Smooth muscle cell of bladder (primary cell): ENCODE measurements at places on chromosomes 16 and 17. TPM values are rescaled to one million over a fixed set of nuclear protein-coding genes. Genes with fewer than 3 reads are reported as not detected.

HBA1 gene
- not detected in 2 replicates for total RNA-seq

GOSR1 gene
- 21.0 and 24.4 TPM in 2 replicates for total RNA-seq

CAPNS2 gene
- total RNA-seq: 0.57 and 0.92 TPM in 2 replicates

ASPHD1 gene
- 7.3 and 10.4 TPM in 2 replicates for total RNA-seq

TBC1D3K gene
- total RNA-seq: under 0.01 TPM in 1 of 2 replicates, not detected in the other

EPOP gene
- total RNA-seq: 0.43 and 0.83 TPM in 2 replicates

NAGS gene
- total RNA-seq: 0.55 and 0.71 TPM in 2 replicates

SCNN1B gene
- not detected in 2 replicates for total RNA-seq

AMZ2 gene
- total RNA-seq: 91.7 and 97.2 TPM in 2 replicates

TMC8 gene
- not detected in 2 replicates for total RNA-seq

HOXB6 gene
- 0.09 TPM in 1 of 2 replicates, not detected in the other for total RNA-seq

IFT20 gene
- 73.0 and 75.2 TPM in 2 replicates for total RNA-seq

RNU2-1 gene
- total RNA-seq: not detected in 2 replicates

GAS2L2 gene
- total RNA-seq: under 0.01 and 0.09 TPM in 2 replicates

ITGAX gene
- under 0.01 TPM in 1 of 2 replicates, not detected in the other for total RNA-seq

PRAC2 gene
- 0.46 TPM in 1 of 2 replicates, not detected in the other for total RNA-seq

TMEM238L gene
- total RNA-seq: not detected in 2 replicates

CD7 gene
- 0.09 and 0.14 TPM in 2 replicates for total RNA-seq

ZPBP2 gene
- not detected in 2 replicates for total RNA-seq

TBC1D3G gene
- not detected in 2 replicates for total RNA-seq

PYY gene
- not detected in 2 replicates for total RNA-seq

GRAPL gene
- not detected in 2 replicates for total RNA-seq

PDE6G gene
- total RNA-seq: 0.65 TPM in 1 of 2 replicates, not detected in the other

UBE2G1 gene
- total RNA-seq: 17.9 and 19.3 TPM in 2 replicates

SLFN5 gene
- total RNA-seq: 61.7 and 67.7 TPM in 2 replicates

RAB11FIP4 gene
- total RNA-seq: 0.28 and 0.74 TPM in 2 replicates

TGFB1I1 gene
- total RNA-seq: 21.3 and 23.3 TPM in 2 replicates

CCL4L2 gene
- total RNA-seq: 0.14 and 0.18 TPM in 2 replicates

MRPL27 gene
- 68.6 and 68.9 TPM in 2 replicates for total RNA-seq

TOP2A gene
- 9.9 and 11.4 TPM in 2 replicates for total RNA-seq

HEATR9 gene
- total RNA-seq: not detected in 2 replicates

RDM1 gene
- 0.09 and 0.28 TPM in 2 replicates for total RNA-seq

MT1M gene
- 0.74 and 2.1 TPM in 2 replicates for total RNA-seq

MRPS7 gene
- 59.7 and 64.0 TPM in 2 replicates for total RNA-seq

C1QL1 gene
- 0.18 and 0.28 TPM in 2 replicates for total RNA-seq

SEZ6L2 gene
- 2.1 and 7.0 TPM in 2 replicates for total RNA-seq

ZP2 gene
- not detected in 2 replicates for total RNA-seq

ARSG gene
- 1.6 and 2.6 TPM in 2 replicates for total RNA-seq

CCL5 gene
- not detected in 2 replicates for total RNA-seq

TNS4 gene
- total RNA-seq: under 0.01 TPM in 2 replicates

CDH15 gene
- total RNA-seq: 0.28 and 0.65 TPM in 2 replicates

RPAIN gene
- 35.2 and 45.2 TPM in 2 replicates for total RNA-seq

SEPTIN12 gene
- not detected in 2 replicates for total RNA-seq

CRHR1 gene
- total RNA-seq: not detected in 2 replicates

LPO gene
- not detected in 2 replicates for total RNA-seq

FOXN1 gene
- not detected in 2 replicates for total RNA-seq

FBXO39 gene
- under 0.01 and 0.14 TPM in 2 replicates for total RNA-seq

CDH5 gene
- total RNA-seq: under 0.01 and 0.83 TPM in 2 replicates

CTF1 gene
- total RNA-seq: 1.6 and 1.7 TPM in 2 replicates

CNGB1 gene
- not detected in 2 replicates for total RNA-seq

HS3ST2 gene
- not detected in 2 replicates for total RNA-seq

HOXB4 gene
- total RNA-seq: under 0.01 TPM in 1 of 2 replicates, not detected in the other

CD300H gene
- total RNA-seq: not detected in 2 replicates

ANKRD40CL gene
- total RNA-seq: not detected in 2 replicates

SULT1A2 gene
- total RNA-seq: 0.09 and 0.28 TPM in 2 replicates

DBNDD1 gene
- total RNA-seq: 0.65 and 0.71 TPM in 2 replicates
